ENCODE measurements at places on chromosomes 12 and 14. TPM values are rescaled to one million over a fixed set of nuclear protein-coding genes. Genes with fewer than 3 reads are reported as not detected.

DDX47 gene
- 66.7 TPM for total RNA-seq

DNA sequence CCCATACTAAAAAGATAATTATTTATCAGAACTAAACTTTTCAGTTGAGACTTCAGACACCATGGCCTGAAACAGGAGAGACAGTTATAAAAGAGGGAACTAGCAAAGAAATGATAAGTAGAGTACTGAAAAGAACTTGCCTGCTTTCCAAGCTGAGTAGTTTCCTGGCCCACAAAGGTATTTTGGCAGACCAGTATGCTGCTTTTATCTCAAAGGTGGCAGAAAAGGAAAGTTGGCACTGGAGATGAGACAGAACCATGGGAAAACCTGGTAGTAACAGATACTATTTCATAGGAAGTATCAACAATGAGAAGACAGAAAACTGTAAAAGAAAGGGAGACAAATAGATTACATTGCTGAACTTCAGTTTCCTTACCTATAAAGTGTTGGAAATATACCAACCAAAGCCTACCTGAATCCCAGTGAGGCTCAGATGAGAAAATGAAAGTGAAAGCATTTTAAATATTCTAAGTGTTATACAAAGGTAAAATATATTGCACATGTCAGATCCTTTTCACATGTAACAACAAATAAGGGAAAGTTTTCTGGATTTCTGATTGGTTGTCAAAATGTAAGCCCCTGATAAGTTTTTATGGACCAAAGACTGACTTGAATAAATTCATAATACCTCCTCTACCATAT lies 155.3 kb upstream of the FSCB start:
- ATAC-seq, result no peak

- ATAC-seq, result no peak
These were observed 161.2 kb downstream of the PRKCH start for GRCh38 chr14:61482348-61483206.

FOXM1 gene
- total RNA-seq, result 1.7 TPM

DNA sequence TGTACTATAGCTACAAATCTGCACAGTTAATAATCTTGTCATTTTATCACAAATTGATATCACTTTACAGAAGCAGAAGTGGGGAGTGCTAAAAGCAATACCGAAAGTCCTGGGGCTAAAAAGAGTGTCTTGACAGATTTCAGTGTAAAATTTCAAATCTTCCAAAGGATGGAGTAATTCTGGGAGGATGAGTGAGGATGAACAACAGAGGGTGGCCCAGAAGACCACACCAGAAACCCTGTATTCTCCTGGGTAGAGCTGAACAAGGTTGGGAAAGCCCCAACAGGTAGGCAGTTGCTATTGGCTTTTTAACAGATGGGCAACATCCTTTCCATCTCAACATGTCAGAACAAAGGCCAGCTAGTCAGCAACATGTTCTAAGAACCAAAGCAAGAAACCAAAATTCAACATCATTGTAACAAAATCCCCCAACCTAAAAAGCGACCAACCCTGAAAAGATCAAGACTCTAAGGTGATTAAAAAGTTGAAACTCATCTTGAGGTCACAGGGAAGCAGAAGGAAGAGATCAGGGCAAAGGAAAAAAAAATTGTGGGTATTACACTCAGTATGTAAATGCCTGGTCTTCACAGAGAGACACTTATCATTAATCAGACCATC lies 38.8 kb downstream of the CBX5 start:
- no peak for ATAC-seq

DNA sequence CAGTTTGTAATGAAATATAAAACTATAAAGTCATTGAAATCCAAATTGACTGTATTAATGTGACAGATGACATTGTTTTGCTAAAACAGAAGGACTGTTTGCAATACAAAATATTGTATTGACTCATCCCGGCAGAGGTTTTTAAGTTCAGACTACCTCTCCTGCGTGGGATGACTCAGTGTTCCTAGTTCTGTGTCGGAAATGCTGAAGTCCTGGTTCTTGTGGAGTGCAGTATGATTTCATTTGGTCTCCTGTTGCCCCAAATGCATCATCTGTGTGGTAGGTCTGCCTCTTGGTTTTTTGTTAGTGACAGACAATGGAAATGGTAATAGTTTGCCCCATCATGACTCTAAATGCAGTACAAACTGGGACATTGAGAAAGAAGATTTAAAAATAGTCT lies 27.8 kb downstream of the PELI2 start:
- ATAC-seq, result no peak

- no peak for ATAC-seq
These were observed 170.6 kb upstream of the CRY1 start for GRCh38 chr12:107263980-107264379.

GRCh38 chr14:56211084-56211483 lies 92.9 kb downstream of the PELI2 start:
- no peak for ATAC-seq

MOK gene
- 10.8 TPM for total RNA-seq
